AG08395 (cell line): ENCODE measurements at places on chromosomes 7 and 10.
A peak's percentile ranks its signal among the peaks of the same experiment; 100 is the strongest.

- DNase-seq: no peak
These were observed 84.8 kb downstream of the HBP1 start for GRCh38 chr7:107253599-107253998.

- no peak for DNase-seq
These were observed 973.0 kb upstream of the GHITM start for GRCh38 chr10:83166344-83166743.

- DNase-seq: no peak
These were observed 899.3 kb downstream of the SORCS3 start for GRCh38 chr10:105540381-105540780.

- DNase-seq: no peak
These were observed 654.0 kb downstream of the SDK1 start for GRCh38 chr7:3955026-3955425.

DNA sequence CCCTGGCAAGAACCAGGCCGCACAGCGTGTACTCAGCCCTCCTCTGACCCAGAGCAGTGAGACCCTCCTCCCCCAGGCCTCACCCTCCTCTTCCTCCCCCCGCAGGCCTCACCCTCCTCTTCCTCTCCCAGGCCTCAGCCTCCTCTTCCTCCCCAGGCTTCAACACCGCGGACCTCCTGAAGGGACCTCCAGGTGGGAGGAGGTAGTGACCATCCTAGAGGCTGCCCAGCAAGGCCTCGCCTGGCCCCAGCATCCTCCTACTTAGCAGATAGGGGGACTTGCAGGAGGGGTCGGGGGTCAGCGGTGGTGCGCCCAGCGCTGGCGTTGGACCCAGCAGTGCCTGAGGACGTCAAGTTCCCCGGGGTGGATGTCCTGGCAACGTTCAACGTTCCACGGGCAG lies 270.8 kb downstream of the ELFN1 start:
- no peak for DNase-seq

DNA sequence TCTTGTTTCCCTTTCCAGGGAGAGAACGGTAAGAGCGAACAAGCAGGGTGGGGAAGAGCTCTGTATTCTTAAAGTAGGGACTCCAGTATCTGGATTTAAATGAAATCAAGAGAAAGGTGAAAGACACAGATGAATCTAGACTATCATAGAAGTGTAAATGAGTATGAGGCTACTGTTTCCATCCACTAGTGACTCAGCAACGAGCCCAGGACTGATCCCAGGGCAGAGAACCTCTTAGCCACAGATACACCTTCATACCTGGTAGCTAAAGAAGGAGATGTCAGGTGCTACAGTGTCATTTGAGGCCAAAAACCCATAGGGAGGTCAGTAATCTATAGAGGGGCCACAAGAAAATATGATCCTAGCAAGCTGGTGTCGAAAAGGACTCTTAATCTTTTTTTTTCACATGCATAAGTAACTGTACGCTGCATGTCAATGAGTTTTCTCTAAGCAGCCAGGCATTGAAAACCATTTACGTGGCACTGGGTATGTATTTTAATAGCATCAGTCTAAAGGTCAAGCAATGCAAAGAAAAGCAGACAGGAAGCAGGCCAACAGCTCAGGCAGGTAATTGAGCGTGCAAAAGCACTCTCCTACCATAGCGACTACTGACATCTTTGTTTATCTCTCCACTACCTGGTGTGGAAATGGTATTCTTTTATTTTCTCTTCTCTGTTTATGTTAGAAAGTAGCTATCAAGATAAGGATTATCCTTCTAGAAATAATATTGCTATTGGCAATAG lies 91.5 kb upstream of the EGR2 start:
- no peak for DNase-seq

DNA sequence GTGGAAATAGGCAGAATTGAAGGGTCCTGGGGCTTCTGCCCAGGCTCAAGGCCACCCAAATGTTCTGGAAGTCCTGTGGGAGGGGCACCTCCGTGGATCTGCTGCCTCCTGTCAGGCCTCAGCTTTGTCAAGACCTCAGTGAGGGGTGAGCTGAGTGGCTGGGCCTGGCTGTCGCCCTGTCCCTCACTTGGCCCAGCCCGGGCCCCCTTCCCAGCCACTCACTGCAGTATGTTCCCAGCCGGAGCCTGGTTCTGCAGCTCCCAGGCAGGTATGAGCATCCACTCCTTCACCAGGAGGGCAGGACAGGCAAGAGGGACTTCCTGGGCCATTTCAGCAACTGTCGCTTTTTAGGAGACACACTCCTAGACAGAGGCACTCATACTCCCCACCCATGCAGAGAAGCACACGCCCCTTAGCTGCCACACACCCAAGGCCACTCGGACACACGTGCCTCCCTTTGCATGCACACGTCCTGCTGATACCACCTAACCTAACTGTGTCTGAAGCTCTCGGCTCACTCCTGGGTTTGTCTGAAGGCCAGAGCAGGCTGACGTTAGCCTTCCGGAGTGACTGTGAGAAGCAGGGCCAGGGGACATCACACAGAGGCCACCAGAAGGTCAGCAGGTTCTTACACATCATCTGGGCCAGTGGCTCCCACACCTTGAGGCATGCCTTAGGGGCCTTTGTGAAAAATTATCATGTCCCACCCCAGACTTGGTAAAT lies 72.2 kb upstream of the COL13A1 start:
- no peak for DNase-seq

DNA sequence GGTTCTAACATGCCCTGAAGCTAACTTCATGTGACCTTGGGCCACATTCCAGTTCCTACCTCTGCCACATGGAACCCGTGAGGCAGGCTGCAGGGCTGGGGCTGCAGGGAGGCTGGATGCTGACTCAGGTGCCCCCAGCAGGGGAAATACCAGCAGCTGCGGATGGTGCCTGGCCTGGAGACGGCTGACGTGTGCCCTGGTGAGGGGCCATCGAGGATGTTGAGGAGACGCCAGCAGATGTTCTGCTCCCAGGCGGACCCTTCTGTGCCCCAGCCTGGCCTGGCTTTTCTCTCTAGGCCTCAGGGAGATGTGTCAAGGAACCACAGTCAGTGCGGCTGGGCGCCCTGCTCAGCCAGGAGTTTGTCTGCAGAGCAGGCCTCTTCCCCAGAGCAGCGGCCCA lies 8.8 kb downstream of the BAG3 start:
- DNase-seq: no peak

DNA sequence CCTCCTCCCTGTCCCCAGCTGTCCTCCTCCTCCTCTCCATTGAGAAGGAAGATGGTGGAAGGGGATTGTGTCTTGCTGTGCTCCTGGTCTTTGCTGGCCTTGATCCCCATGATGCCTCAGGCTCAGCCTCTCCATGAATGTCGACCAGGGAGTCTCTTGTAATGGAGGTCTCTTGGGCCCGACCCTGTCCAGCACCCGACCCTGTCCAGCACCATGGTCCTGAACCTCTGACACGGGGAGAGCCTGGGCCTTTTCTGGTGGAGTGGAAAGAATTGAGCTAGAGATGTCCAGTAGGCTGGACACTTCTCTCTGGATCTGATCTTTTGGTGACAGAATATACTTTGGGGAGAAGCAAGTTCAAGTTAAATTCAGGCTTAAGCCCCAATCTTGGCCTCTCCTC lies 42.3 kb upstream of the HMX3 start:
- DNase-seq: no peak

DNA sequence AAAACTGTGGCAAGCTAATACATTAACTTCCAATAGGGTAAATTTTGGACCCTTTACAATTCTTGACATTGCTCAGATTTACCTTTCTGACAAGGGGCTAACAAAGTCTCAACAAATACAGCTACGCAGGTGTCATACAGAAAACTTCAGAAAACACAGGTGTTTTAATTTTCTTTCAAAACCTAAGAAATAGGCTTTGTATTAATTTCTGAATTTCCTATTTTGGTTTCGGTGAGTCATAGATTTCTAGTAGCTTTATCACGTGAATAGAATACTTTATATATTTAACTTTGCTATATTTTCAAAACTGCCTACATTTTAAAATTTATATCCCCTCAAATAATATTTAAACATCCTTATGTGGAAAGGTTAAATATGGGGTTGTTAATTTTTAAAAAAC lies 215.3 kb downstream of the DGKB start:
- DNase-seq: no peak

GRCh38 chr7:155291729-155292128 lies 5.9 kb upstream of the INSIG1 start:
- DNase-seq: no peak

DNA sequence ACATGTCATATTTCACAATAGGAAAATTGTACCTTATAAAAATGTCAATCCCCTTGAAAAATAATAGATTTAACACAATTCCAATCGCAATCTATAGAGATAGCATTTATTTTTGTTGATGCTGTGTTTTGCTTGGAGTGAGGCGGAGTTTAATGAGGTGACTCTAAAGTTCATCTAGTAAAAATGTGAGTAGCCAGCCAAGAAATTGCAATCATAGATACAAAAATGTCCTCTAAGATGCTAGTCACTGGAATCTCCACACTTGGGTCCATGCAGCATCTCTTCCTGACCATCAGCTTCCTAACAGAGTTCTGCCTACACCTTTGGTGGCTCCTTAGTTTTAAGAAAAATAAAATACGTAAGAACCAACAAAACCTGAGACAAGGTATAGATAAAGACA lies 44.9 kb downstream of the GLI3 start:
- DNase-seq: peak; percentile 54

- DNase-seq: no peak
These were observed 50.8 kb upstream of the CREB5 start for GRCh38 chr7:28361551-28361950.

DNA sequence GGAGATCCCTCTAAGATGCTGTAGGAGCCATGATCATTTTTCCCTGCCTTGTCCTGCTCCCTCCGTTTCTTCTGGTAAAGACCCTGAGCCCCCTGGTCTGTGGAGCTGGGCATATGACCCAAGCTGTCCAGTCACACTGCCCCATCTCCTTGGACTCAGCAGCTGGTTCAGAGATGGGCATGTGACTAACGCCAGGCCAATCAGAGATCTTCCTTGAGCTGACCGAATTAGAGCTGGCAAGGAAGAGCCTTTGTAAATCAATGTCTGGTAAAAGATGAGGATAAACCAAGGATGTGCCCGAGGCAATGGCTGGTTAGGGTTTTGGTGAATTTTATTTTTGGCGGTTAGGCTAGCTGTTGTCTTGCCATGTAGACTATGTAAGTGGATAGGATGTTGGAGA lies 173.3 kb downstream of the LCOR start:
- no peak for DNase-seq

DNA sequence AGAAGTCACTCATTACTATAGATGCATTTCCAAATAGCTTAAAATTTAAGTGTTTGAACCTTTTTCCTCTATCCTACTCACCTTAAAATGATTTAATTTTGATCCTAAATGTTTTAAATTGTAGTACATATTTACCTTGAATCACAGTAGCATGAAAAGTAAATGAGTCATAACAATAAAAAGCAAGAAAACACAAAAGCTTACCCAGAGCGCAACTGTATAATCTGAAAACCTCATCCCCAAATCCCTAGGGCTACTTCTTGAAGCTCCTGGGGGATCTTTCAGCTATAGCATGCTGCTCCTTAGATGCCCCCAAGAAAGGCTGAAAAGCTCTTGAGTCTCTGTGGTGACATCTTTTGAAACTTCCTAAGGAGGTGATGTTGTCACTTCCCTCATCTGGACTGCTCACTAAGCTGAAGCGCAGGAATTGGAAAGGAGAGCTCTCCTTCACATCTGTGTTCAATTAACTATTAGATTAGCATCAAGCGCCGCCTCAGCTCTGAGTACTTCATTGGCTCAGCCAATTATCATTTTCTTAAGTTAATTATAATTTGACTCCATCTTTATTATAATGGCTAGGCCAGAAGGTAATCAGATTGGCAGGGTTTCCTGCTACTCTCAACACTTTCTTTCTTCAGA lies 60.2 kb downstream of the SEMA3E start:
- DNase-seq: no peak

- no peak for DNase-seq
These were observed 324.3 kb downstream of the DNAJB6 start for GRCh38 chr7:157660971-157661610.

DNA sequence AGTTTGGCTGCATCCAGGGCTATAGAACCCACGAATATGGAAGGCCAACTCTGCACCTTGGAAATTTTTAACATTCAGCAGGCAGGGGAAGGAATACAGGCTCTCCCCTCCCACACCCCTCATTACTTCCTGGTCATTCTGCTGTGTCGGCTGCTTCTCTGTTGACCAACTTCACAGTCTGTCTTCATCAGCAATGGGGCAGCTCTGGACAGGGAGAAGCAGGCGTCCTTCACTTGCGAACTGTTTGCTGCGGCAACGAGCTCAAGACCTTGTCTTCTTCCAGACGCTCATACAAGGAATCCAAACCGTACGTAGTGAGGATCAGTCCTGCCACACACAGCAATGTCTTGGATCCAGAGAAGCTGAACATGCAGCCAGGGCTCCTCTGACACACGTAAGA lies 192.2 kb downstream of the DIP2C start:
- no peak for DNase-seq

- DNase-seq: no peak
These were observed 1.6 kb downstream of the IDI2 start for GRCh38 chr10:1024103-1024502.

- no peak for DNase-seq
These were observed 95.2 kb downstream of the GLCCI1 start for GRCh38 chr7:8063706-8064297.

GRCh38 chr7:75915416-75916156 lies 631 bp downstream of the POR start:
- DNase-seq: peak; percentile 25

- DNase-seq: no peak
These were observed 65.3 kb downstream of the GFRA1 start for GRCh38 chr10:116207690-116208089.

- DNase-seq: no peak
These were observed 79.3 kb upstream of the NANOS1 start for GRCh38 chr10:118950190-118950680.

- no peak for DNase-seq
These were observed 12.1 kb upstream of the PDGFA start for GRCh38 chr7:531777-532176.
